AG08395 (cell line): ENCODE measurements at places on chromosomes 12 and 14.

DNA sequence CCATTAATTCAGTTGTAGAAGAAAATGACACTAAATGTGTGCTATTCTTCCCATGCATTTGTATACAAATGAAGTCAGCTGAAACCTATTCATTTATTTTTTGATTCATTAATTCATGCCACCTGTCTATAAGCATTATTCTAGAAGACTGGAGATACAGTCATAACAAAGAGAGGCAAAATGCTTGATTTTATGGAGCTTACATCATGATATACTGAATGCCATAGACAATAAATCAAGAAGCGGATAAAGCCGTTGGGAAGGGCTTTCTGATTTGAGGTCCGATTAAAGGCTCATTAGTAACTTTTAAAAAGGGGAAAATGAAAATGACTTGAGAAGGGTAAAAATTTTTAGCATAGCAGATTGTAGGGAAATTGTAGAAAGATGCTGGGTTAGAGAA, 494.9 kb downstream of the RERGL start:
- DNase-seq = no peak

DNA sequence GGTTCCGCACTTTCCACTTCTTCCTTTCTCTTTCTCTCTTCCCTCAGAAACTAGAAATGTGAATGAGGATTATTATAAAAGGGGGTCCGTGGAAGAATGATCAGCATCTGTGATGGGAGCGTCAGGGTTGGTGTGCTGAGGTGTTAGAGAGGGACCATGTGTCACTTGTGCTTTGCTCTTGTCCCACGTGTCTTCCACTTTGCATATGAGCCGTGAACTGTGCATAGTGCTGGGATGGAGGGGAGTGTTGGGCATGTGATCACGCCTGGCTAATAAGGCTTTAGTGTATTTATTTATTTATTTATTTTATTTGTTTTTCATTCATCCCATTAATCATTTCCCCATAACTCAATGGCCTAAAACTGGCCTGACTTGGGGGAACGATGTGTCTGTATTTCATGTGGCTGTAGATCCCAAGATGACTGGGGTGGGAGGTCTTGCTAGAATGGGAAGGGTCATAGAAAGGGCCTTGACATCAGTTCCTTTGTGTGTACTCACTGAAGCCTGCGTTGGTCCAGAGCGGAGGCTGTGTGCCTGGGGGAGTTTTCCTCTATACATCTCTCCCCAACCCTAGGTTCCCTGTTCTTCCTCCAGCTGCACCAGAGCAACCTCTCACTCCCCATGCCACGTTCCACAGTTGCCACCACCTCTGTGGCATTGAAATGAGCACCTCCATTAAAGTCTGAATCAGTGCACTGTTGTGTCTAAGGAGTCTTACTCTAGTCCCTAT, 4.6 kb upstream of the ATN1 start:
- DNase-seq = no peak

DNA sequence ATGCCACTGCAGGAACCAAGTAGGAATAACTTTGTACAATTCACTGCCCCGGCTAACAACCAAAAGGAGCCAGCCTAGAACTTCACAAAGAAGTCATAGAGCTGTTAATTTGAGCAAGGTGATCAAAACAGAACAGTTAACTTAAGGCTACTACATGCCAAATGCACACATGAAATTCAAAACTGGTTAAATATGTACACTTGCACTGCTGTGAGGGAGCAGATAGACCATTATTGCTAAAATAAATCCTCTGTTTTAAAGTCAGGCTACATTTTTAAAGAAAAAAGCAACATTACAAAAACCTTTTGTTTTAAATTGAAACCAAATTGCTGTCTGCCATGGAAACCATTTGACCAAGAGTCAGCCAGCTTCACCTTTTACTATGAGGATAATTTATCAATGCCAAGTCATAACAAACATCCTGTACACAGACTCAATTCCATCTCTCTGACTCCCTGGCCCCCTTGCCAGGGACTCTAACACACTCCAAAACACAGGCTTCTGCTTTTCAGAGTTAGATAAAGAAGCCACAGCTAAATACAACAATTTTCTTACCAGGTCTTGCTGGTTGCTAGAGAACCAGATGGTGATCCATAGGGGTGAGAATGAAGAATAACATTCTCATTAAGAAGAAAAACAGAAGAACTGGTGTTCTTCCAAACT, 84.0 kb downstream of the LRP6 start:
- DNase-seq = peak; percentile 34

- DNase-seq = no peak
Measured at GRCh38 chr12:15534322-15534721, 212.0 kb downstream of the PTPRO start.

DNA sequence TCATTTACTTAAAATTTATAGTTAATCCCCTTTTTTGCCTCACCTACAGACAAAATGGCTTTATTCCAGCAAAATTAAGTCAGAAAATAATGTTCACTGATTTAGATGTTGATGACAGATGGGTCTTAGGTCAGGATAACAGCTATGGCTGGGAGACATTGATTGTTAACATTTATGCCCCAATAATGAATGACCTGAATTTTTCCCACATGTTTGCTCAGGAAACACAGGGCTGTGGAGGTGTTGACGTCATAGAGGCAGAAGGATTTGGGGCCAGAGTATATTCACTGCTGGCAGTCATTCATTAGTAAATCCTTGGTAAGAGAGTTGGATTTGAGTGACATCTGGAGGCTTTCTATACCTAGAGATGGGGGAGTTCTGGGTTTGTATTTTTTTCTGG, 121.3 kb downstream of the PDE3A start:
- DNase-seq = no peak

DNA sequence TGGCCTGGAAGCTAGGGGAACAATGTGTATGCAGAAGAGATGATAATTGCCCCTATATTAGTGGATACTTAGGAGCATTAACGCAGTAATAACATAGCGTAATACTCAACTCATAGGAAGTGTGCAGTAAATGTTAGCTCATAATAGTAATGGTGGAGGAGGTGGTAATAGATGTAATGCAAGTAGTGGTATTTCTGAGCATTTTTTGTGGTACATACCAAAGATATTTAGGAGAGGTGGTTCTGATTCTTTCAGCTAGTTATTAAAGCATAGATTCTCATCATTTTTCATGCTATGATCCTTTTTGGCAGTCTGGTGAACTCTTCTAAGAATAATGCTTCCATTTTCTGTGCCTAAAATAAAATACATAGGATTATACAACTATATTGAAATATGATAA, 233.1 kb downstream of the PTPRO start:
- DNase-seq = no peak

DNA sequence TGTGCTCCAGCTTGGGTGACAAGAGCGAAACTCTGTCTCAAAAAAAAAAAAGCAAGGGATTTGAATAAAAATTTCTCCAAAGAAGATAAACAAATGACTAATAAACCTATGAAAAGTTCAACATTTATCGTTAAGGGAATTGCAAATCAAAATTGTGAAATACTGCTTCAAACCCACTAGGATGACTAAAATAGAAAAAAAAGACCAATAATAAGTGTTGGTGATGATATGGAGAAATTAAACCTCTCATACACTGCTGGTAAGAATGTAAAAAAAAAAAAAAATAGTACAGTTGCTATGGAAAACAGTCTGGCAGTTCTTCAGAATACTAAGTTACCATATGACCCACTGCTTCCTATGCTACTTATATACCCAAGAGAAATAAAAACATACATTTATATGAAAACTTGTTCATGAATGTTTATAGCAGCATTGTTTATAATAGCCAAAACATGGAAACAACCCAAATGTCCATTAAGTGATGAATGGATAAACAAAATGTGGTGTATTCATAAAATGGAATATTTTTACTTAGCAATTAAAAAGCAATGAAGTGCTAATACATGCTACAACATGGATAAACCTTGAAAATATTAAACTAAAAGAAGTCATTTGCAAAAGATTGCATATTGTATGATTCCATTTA, 39.4 kb upstream of the TMPRSS12 start:
- no peak for DNase-seq

DNA sequence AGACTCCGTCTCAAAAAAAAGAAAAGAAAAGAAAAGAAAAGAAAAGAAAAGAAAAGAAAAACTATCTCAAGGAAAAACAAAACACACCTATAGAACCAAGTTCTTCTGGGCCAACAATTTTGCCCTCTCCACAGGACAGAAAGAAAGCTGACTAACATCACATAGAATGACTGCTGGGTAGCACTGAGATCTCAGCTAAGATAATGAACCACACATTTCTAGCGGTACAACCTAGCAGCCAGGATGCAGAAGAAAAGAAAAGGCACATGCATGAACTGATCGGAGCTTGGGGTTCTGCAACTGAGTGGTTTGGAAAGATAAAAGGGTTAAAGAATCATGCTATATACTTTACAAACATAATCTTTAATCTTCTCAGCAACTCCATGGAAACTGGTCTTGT, 19.5 kb downstream of the TMED10 start:
- no peak for DNase-seq
